IPS DF 6.9 (cell line): ENCODE measurements at places on chromosomes 4 and X.

DNA sequence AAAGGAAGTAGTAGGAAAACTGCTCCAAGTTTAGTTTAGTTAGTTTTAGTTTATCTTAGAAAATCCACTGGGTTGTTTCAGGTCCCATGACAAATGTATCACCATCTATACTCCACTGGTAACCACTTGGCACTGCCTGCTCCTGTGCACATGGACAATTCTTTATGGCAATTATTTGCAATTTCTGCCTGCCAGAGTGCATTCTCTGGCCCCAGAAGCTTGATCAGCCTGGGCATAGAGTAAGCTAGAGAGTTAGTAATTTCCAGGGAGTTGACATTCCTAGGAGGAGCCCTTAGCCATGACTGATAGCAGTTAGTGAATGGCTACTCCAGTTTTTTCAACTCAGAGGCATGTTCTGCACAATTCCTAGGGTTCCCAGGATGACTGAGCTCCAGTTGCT is 203.2 kb upstream of the FGF13 start:
- H3K4me3 ChIP-seq = no peak overlapping the region
- H3K4me1 ChIP-seq = no peaks in the 10 kb centered on the region
- H3K27me3 ChIP-seq = no peaks in the 10 kb centered on the region
- no peak overlapping the region for H3K27ac ChIP-seq
- DNase-seq = no peak

- H3K27me3 ChIP-seq = no peaks in the 10 kb centered on the region
- H3K4me1 ChIP-seq = 0 out of 2 replicates have a peak, but pooled peaks cover 2% of the 10 kb centered on the region
- no peak overlapping the region for H3K27ac ChIP-seq
- H3K36me3 ChIP-seq = no peaks in the 10 kb centered on the region
- no peak for DNase-seq
- no peak overlapping the region for H3K4me3 ChIP-seq
These were observed 407.0 kb downstream of the BCOR start for GRCh38 chrX:39690541-39691415.

DNA sequence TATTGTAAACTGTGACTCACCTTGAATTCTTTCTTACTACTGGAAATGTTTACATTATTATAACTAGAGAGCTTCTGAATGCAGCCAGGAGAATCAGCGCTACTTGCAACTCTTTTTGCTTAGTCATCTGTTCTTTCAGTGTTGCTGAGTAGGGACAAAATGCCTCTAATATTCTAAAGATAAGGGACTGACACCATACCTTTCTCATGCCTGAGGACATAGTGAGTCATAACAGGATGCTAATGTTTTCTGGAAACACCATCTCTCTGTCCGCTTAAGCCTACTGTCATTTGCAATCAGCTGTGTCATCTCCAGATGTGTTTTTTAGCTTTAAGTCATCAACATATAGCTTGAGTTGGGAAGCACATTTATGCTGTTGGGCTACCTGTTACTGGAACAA is 108.3 kb downstream of the QRFPR start:
- DNase-seq = no peak
- H3K4me1 ChIP-seq = no peaks in the 10 kb centered on the region
- H3K27ac ChIP-seq = no peak overlapping the region
- no peak overlapping the region for H3K4me3 ChIP-seq

DNA sequence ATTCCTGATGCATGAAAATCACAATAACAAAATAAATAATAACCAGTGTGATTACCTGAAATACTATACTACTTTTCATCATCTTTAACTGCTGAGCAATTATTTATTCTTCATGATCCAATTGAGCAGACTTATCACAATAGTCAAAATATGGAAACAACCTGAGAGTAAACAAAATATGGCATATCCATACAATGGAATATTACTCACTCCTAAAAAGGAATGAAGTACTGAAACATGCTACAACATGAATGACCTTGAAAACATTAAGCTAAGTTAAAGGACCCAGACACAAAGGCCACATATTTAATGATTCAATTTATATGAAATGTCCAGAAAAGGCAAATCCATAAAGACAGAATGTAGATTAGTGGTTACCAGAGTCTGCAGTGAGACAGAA is 146.8 kb downstream of the MID1IP1 start:
- H3K27ac ChIP-seq = no peak overlapping the region
- no peak for DNase-seq
- no peak overlapping the region for H3K4me3 ChIP-seq
- no peaks in the 10 kb centered on the region for H3K27me3 ChIP-seq

- H3K27me3 ChIP-seq = no peaks in the 10 kb centered on the region
- DNase-seq = no peak
- H3K4me3 ChIP-seq = no peak overlapping the region
These were observed 21.3 kb downstream of the ETDA start for GRCh38 chrX:135273162-135273561.

GRCh38 chrX:126164226-126164625 is 1.9 kb downstream of the DCAF12L2 start:
- H3K4me3 ChIP-seq = no peak overlapping the region
- H3K36me3 ChIP-seq = no peaks in the 10 kb centered on the region
- H3K27me3 ChIP-seq = peaks cover 2% of the 10 kb centered on the region; the same call in 1 of the 2 replicates
- no peaks in the 10 kb centered on the region for H3K4me1 ChIP-seq
- no peak overlapping the region for H3K27ac ChIP-seq

DNA sequence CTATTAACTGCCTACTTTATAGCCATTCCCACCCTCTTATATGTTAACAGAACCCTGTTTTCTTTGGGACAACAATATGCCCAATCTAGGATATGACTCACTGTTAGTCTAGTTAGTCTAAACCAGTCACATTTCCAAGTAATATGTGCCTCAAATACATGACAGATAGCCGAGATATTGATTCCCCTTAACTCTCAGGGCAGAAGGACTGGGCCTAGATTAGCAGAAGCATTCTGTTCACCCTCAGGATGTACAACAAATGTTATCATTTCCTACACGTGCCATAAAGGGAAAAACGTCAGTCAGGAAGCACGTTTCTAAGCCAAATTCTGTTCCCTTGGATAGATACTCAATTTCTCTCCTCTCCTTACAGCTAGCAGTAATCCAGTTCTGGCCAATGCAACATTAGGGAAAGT is 114.1 kb downstream of the SLC10A7 start:
- H3K4me3 ChIP-seq = no peak overlapping the region
- DNase-seq = no peak
- H3K36me3 ChIP-seq = no peaks in the 10 kb centered on the region

DNA sequence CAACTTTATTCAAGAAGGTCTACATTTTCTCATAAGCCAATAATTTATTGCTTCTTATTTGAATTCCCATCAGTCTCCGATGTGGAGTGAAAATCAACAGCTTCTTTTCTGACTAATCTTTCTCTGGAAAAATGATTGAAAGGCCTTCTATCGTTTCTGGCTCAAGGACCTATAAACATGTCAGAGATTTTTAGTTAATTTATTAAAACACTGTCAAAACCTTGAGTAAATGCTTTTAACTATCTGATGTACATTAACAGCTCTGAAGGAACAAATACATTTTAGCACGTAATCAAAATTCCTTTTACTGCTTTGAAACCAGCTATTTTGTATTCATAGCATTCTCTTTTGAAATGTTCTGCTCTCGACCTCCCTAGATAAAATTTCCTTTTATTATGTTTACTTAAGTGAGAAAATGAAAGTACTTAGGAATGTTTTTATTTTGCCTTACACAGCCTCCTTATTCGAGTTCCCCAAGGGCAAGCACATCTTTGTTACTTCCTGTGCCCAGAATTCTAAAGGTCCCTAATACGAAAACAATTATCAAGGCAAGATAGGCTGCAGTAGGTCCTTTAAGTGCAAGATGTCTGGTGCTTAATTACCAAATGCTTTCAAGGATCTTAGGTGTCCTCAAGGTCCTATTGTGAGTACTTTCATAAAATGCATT is 3.1 kb upstream of the ZFX start:
- H3K36me3 ChIP-seq = no peaks in the 10 kb centered on the region
- H3K4me3 ChIP-seq = no peak overlapping the region
- H3K27me3 ChIP-seq = no peaks in the 10 kb centered on the region
- DNase-seq = no peak
- no peak overlapping the region for H3K27ac ChIP-seq

DNA sequence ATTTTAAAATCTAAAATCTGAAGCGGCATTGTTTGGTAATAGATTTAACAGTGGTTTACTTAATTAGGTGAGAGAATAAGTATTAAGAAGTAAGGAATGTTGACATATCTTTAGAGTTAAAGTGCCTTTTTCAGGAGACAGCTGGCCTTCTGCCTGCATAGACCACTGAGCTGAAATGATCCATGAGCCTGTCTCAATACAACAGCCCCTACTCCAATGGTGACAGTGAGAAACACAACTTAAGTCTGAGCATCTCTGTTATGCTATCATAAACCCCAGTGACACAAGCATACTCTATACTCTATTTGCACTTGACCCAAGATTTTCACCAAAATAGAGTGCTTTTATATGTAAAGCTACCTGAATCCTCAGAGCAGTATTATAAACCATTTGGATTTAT is 137.9 kb downstream of the GRIA2 start:
- no peaks in the 10 kb centered on the region for H3K36me3 ChIP-seq
- H3K27me3 ChIP-seq = no peaks in the 10 kb centered on the region
- DNase-seq = no peak
- H3K4me3 ChIP-seq = no peak overlapping the region

GRCh38 chr4:130080872-130081451 is 985.0 kb downstream of the C4orf33 start:
- no peak overlapping the region for H3K4me3 ChIP-seq
- H3K27me3 ChIP-seq = no peaks in the 10 kb centered on the region
- H3K27ac ChIP-seq = no peak overlapping the region
- no peaks in the 10 kb centered on the region for H3K36me3 ChIP-seq
- no peaks in the 10 kb centered on the region for H3K4me1 ChIP-seq
- no peak for DNase-seq

DNA sequence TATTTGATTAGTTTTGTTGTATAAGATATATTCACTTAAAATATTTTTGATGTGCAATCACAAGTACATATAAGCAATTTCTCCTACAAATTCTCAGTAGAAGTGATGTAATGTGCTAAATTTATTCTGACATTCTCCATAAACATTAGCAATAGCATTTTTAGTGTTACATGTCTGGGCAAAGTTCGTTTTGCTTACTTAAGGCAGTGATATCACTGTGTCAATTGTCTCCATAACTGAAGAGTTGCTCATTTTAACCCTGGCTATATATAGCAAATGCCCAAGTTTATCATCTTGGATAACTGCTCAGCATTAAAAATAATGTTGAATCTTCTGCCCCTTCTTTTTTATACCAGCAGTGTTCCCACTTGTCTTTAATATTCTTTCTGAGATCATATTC is 340.0 kb upstream of the NDST4 start:
- no peaks in the 10 kb centered on the region for H3K36me3 ChIP-seq
- H3K27me3 ChIP-seq = no peaks in the 10 kb centered on the region
- no peaks in the 10 kb centered on the region for H3K4me1 ChIP-seq
- H3K27ac ChIP-seq = no peak overlapping the region
- DNase-seq = no peak

GRCh38 chr4:143375326-143376073 is 38.8 kb downstream of the GAB1 start:
- no peaks in the 10 kb centered on the region for H3K27me3 ChIP-seq
- no peaks in the 10 kb centered on the region for H3K36me3 ChIP-seq
- peaks cover 2% of the 10 kb centered on the region; the same call in 1 of the 2 replicates for H3K4me1 ChIP-seq
- DNase-seq = no peak

DNA sequence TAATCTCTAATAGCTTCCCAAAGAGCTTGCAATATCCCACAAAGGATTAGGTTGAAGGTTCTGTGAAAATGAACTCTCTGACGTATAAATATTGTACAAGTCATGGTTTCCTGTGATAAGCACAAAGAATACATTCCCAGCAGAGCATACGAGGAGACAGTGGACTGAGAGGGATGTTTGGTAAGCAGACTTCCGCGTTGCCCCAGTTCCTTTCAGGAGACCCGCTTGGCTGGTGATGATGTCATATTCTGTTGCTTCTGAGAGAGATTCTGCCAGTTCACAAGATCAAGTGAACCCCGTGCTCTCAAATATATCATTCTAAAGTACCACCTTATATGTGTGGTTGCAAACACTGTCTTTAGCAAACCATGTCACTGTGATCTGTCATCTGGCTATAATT is 323.9 kb upstream of the CASK start:
- H3K27ac ChIP-seq = no peak overlapping the region
- H3K27me3 ChIP-seq = no peaks in the 10 kb centered on the region

- H3K27me3 ChIP-seq = no peaks in the 10 kb centered on the region
- no peaks in the 10 kb centered on the region for H3K4me1 ChIP-seq
- H3K27ac ChIP-seq = no peak overlapping the region
- H3K4me3 ChIP-seq = no peak overlapping the region
- H3K36me3 ChIP-seq = no peaks in the 10 kb centered on the region
- DNase-seq = no peak
These were observed 213.3 kb downstream of the DTHD1 start for GRCh38 chr4:36494747-36495146.

GRCh38 chr4:71334465-71334882 is 4.3 kb upstream of the SLC4A4 start:
- H3K4me1 ChIP-seq = no peaks in the 10 kb centered on the region
- no peak overlapping the region for H3K27ac ChIP-seq
- no peak overlapping the region for H3K4me3 ChIP-seq
- DNase-seq = no peak
- H3K36me3 ChIP-seq = no peaks in the 10 kb centered on the region
